ENCODE measurements at places on chromosomes 3 and 15.

GRCh38 chr3:124504332-124505059, 225.8 kb upstream of the UMPS start:
- no peak for DNase-seq

GRCh38 chr3:56076746-56077145, 391.5 kb downstream of the ERC2 start:
- DNase-seq = no peak

- no peak for DNase-seq
Observed at GRCh38 chr15:41895957-41896356, 2.1 kb upstream of the SPTBN5 start.

DNA sequence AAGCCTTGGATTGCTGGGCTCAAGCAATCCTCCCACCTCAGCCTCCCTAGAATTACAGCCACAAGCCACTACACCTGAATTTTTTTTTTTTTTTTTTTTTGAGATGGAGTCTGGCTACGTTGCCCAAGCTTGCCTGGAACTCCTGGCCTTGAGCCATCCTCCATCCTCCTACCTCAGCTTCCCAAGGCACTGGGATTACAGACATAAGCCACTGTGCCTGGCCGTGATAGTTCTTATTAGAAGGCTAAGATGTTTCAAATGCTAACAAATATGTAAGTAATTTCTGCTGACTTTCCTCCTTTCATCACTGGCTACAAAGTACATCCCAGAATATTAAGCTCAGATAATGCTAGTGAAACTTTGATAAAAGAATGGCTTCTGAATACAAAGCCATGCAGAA, 5.7 kb upstream of the SETMAR start:
- no peak for DNase-seq

DNA sequence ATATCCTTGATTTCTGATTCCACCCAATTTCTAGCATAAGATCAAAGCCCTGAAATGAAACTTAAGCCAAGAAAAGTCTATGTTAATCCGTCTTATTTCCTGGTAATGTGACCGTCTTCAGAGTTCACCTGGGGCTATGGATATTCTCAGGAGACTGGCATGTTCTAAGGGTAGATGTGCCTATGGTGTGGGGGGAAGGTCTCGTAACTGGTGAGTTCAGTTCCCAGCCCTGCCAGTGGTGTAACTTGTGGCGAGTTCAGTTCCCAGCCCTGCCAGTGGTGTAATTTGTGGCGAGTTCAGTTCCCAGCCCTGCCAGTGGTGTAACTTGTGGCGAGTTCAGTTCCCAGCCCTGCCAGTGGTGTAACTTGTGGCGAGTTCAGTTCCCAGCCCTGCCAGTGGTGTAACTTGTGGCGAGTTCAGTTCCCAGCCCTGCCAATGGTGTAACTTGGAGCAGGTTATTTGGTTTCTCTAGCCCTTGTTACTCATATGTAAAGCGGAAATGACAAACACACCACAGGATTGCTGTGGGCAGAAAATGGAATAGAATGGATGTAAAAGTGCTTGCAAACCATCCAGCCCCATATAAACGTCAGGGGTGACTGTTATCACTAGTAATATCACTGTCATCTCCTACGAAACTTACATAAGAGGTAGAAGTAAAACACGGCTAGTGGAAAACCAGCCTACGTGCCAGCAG, 30.4 kb downstream of the SLC51A start:
- DNase-seq = peak; percentile 32

- DNase-seq = no peak
Observed at GRCh38 chr15:51856714-51857380, 27.4 kb downstream of the TMOD3 start.

DNA sequence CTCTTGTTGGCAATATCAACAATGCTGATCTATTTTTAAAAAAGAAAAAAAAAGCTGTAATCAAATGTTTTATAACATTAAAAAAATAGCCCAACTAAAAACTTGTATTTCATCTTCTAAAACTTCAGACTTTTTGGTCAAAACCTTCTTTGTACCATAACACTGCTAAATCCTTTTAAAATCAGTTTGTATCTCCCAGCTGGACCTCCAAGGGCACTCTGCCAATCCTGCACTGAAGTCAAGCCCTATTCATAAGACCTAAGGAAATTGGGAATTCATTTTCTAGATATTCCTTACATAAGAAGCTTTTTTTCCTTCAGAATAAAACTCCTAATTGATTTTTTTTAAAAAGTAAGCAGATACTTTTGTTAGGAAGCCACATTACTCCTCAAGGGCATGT, 38.2 kb upstream of the HCLS1 start:
- DNase-seq = no peak

GRCh38 chr15:81809543-81809942, 236.3 kb downstream of the MEX3B start:
- DNase-seq = no peak

- DNase-seq = no peak
Observed at GRCh38 chr15:66797921-66798320, 95.9 kb downstream of the SMAD6 start.

- DNase-seq = no peak
Observed at GRCh38 chr15:59194639-59195325, 11.9 kb upstream of the LDHAL6B start.

DNA sequence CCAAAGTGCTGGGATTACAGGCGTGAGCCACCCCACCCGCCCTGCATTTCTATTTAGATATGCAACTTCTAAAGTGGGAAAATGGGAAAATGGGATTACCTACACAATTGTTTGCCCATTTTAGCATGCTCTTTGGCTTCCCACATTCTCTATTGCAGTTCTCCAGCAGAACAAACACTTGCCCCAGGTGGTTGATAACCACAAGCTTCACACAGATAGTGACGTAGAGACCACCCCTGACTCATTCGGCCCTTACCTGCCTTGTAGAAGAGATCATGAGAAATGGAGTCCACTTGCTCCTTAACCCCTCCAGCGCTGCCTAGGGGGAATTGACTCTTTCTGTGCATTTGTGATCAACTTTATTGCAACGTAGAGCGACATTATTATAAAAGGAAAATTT, 83.2 kb upstream of the RAP2B start:
- no peak for DNase-seq

All from activated T-cell treated with anti-CD3 and anti-CD28 coated beads, Interleukin-2, amount 50 U/mL, for 48 hours (primary cell).